Right atrium auricular region (tissue), 2 donors: ENCODE measurements at places on chromosomes 7 and 10. TPM values are rescaled to one million over a fixed set of nuclear protein-coding genes. Genes with fewer than 3 reads are reported as not detected.

- no peak overlapping the region for H3K4me3 ChIP-seq
- no peaks in the 10 kb centered on the region for H3K4me1 ChIP-seq
- DNase-seq, result no peak
- H3K27ac ChIP-seq, result no peak overlapping the region
- H3K27me3 ChIP-seq, result no peaks in the 10 kb centered on the region
These were observed 56.2 kb downstream of the CUL1 start for GRCh38 chr7:148754912-148755311.

DNA sequence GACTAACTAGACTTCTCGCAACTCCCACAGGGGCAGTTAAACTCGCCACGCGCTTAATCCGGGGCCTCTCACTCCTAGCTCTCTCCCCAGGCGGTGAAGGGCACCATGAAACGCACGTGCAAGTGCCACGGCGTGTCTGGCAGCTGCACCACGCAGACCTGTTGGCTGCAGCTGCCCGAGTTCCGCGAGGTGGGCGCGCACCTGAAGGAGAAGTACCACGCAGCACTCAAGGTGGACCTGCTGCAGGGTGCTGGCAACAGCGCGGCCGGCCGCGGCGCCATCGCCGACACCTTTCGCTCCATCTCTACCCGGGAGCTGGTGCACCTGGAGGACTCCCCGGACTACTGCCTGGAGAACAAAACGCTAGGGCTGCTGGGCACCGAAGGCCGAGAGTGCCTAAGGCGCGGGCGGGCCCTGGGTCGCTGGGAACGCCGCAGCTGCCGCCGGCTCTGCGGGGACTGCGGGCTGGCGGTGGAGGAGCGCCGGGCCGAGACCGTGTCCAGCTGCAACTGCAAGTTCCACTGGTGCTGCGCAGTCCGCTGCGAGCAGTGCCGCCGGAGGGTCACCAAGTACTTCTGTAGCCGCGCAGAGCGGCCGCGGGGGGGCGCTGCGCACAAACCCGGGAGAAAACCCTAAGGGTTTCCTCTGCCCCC, 19.5 kb downstream of the WNT8B start:
- no peaks in the 10 kb centered on the region for H3K27me3 ChIP-seq
- H3K36me3 ChIP-seq, result peaks cover 6% of the 10 kb centered on the region
- DNase-seq, result peak; percentile 62

DNA sequence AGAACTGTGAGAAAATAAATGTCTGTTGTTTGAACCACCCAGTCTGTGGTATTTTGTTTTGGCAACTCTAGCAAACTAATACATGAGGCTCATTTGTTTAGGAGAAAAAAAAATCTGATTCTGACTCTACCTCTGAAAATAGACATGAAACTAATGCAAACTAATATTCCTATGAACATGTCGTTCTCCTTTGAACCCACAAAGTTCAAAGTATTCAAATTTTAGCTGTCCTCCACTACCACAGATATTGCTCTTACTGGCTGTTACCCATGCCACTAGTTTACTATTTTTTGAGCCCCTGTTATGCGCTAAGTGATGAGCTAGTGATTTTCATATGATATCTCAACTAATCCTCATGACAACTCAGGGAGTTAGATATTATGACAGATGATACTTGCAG, 58.8 kb upstream of the ZNF804B start:
- H3K27me3 ChIP-seq, result no peaks in the 10 kb centered on the region
- no peaks in the 10 kb centered on the region for H3K36me3 ChIP-seq
- H3K4me3 ChIP-seq, result no peak overlapping the region
- no peak for DNase-seq
- H3K4me1 ChIP-seq, result no peaks in the 10 kb centered on the region

- no peak overlapping the region for H3K4me3 ChIP-seq
- H3K27ac ChIP-seq, result peak overlapping the region; percentile 97
- H3K27me3 ChIP-seq, result no peaks in the 10 kb centered on the region
- H3K36me3 ChIP-seq, result no peaks in the 10 kb centered on the region
- peaks cover 86% of the 10 kb centered on the region for H3K4me1 ChIP-seq
These were observed 6.0 kb downstream of the ZMIZ1 start for GRCh38 chr10:79074732-79075131.

DNA sequence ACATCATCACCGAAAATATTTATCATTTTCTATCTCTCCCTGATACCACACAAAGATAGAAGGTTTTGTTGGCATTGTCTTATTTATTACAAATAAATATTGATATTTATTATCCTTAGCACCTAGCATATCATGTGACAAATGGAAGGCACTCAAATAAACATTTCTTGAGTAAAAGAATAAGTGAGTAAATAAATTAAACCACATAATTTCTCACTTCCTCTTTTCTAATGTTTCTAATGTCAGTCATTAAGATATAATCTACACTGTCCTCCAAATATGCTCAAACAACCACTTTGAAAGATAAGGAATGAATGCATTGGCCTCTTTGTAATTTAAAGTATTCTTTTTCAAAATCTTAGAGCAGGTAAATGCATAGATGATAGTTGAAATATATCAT, 1027.8 kb upstream of the LRRTM3 start:
- H3K4me1 ChIP-seq, result no peaks in the 10 kb centered on the region
- DNase-seq, result no peak

GRCh38 chr10:43610636-43611035, 4.4 kb downstream of the ZNF485 start:
- no peaks in the 10 kb centered on the region for H3K27me3 ChIP-seq
- no peaks in the 10 kb centered on the region for H3K4me1 ChIP-seq
- peaks cover 18% of the 10 kb centered on the region for H3K36me3 ChIP-seq
- no peak overlapping the region for H3K4me3 ChIP-seq
- DNase-seq, result no peak
- H3K27ac ChIP-seq, result no peak overlapping the region

- no peak for DNase-seq
- H3K27ac ChIP-seq, result no peak overlapping the region
- no peak overlapping the region for H3K4me3 ChIP-seq
These were observed 154.4 kb upstream of the NPY start for GRCh38 chr7:24129597-24129996.

GRCh38 chr7:84040355-84040754, 154.2 kb downstream of the SEMA3A start:
- H3K27ac ChIP-seq, result no peak overlapping the region
- no peaks in the 10 kb centered on the region for H3K36me3 ChIP-seq
- no peaks in the 10 kb centered on the region for H3K4me1 ChIP-seq
- no peaks in the 10 kb centered on the region for H3K27me3 ChIP-seq
- no peak for DNase-seq

GRCh38 chr7:121331574-121331973, 2.8 kb downstream of the WNT16 start:
- DNase-seq, result no peak
- H3K27me3 ChIP-seq, result peaks cover 18% of the 10 kb centered on the region
- H3K27ac ChIP-seq, result no peak overlapping the region
- no peaks in the 10 kb centered on the region for H3K36me3 ChIP-seq

DNA sequence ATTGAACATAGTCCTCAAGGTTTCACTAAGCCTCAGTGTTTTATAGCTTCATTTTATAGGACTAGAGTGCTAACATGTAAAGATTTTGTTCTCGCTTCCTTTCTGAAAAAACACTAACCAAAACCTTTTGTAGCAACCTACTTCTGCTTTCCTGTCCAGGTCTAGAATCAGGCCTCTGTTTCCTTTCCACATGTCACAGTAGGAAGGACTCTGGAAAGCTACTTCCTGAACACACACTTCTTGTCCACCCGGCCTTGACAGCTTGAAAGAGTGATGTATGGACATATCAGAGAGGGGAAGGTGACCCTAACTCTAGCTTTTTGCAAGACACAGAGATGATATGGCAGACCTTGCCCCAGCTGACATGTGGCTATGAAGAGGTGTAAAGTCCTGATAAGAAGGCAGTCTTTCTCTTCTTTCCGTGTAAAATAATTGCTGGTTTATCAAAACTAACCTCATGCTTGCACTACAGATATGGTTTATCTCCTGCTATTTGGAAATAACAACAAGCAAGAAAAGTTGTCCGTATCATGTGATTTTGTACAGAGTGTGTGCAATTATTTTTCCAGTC, 175.4 kb downstream of the SKAP2 start:
- DNase-seq, result no peak
- no peaks in the 10 kb centered on the region for H3K27me3 ChIP-seq
- no peak overlapping the region for H3K4me3 ChIP-seq

GRCh38 chr7:6705959-6706665, 635 bp downstream of the ZNF12 start:
- H3K4me3 ChIP-seq, result peak overlapping the region; percentile 95
- H3K27me3 ChIP-seq, result no peaks in the 10 kb centered on the region
- H3K27ac ChIP-seq, result peak overlapping the region; percentile 88
- peaks cover 28% of the 10 kb centered on the region for H3K4me1 ChIP-seq
- H3K36me3 ChIP-seq, result peaks cover 15% of the 10 kb centered on the region

DNA sequence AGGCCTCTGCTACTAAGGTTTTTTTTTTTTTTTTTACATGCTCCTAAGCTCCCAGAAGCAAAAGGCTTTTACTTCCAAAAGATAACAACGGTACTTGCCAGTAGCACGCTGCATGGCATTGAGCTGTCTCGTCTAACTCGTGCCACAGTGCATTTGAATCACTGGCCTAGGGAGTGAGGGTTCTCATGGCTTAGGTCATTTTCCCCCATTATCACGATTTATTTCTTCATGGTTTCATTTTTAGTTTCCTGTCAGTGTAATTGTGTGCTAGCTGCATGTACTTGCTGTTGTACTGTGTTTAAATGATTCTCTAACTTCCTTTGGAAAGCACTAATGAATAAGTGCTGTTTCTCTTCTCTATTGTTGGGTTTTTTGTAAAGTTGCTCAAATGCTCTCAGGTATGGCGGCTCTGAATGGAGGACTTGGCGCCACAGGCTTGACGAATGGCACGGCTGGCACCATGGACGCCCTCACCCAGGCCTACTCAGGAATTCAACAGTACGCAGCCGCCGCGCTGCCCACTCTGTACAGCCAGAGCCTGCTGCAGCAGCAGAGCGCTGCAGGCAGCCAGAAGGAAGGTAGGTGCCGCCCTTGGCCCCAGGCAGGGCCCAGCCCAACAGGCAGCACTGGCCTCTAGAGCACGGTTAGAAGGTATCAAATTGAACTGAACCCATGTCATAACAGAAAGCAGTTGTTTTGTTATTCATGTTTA, 290.5 kb downstream of the USP6NL start:
- H3K27ac ChIP-seq, result no peak overlapping the region
- peaks cover 67% of the 10 kb centered on the region for H3K36me3 ChIP-seq
- no peak overlapping the region for H3K4me3 ChIP-seq
- DNase-seq, result no peak
- H3K27me3 ChIP-seq, result no peaks in the 10 kb centered on the region
- H3K4me1 ChIP-seq, result no peaks in the 10 kb centered on the region

- H3K4me3 ChIP-seq, result no peak overlapping the region
- H3K27ac ChIP-seq, result no peak overlapping the region
- H3K36me3 ChIP-seq, result no peaks in the 10 kb centered on the region
- no peaks in the 10 kb centered on the region for H3K4me1 ChIP-seq
These were observed 53.4 kb upstream of the PCDH15 start for GRCh38 chr10:54854389-54854788.

- H3K36me3 ChIP-seq, result no peaks in the 10 kb centered on the region
- H3K27me3 ChIP-seq, result no peaks in the 10 kb centered on the region
- no peak for DNase-seq
- H3K27ac ChIP-seq, result no peak overlapping the region
- no peak overlapping the region for H3K4me3 ChIP-seq
These were observed 205.2 kb downstream of the GRM8 start for GRCh38 chr7:127047521-127047920.

- peak overlapping the region; percentile 98 for H3K27ac ChIP-seq
- DNase-seq, result no peak
- peak overlapping the region; percentile 90 for H3K4me3 ChIP-seq
- no peaks in the 10 kb centered on the region for H3K27me3 ChIP-seq
- H3K4me1 ChIP-seq, result peaks cover 27% of the 10 kb centered on the region
- H3K36me3 ChIP-seq, result peaks cover 9% of the 10 kb centered on the region
These were observed 2.1 kb downstream of the CAV2 start for GRCh38 chr7:116501425-116502167.

- no peaks in the 10 kb centered on the region for H3K4me1 ChIP-seq
- H3K27ac ChIP-seq, result no peak overlapping the region
- no peaks in the 10 kb centered on the region for H3K36me3 ChIP-seq
- no peaks in the 10 kb centered on the region for H3K27me3 ChIP-seq
- H3K4me3 ChIP-seq, result no peak overlapping the region
These were observed 886.1 kb downstream of the SORCS1 start for GRCh38 chr10:106278383-106278782.

DNA sequence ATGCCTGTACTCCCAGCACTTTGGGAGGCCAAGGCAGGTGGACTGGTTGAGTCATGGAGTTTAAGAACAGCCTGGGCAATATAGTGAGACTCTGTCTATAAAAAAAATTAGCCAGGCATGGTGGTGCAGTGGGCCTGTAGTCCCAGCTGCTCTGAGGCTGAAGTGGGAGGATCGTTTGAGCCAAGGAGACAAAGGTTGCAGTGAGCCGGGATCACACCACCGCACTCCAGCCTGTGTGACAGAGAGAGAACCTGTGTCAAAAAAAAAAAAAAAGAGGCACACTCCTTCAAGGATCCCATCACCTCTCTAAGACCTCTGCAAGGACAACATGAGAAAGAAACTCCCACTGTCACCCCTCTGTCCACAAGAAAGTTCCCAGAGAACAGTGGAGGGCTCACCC, 4.4 kb downstream of the NAT16 start:
- no peak overlapping the region for H3K4me3 ChIP-seq
- H3K36me3 ChIP-seq, result no peaks in the 10 kb centered on the region
- DNase-seq, result no peak
- peaks cover 46% of the 10 kb centered on the region for H3K4me1 ChIP-seq
- peaks cover 60% of the 10 kb centered on the region for H3K27me3 ChIP-seq

DNA sequence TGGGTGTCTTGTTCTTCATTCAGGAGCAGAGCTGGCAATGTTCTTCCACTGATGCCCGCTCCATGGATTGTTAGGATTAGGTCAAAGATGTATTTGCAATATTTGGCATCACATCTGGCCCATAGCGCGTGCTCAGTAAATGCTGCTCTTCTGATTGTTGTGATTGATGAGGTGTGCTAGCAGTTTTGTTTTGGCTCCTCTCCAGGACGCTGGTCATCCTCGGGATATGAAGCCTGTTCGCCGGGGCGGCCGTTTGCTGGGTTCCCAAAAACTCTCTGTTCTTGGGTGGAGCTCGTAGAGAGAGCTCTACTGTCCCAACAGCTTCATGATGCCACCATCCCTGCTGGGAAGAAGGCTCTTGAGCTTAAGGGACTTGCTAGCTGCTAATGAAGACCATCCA, 96.9 kb downstream of the XRCC2 start:
- H3K4me3 ChIP-seq, result no peak overlapping the region
- no peaks in the 10 kb centered on the region for H3K36me3 ChIP-seq
- H3K27me3 ChIP-seq, result no peaks in the 10 kb centered on the region
- H3K27ac ChIP-seq, result no peak overlapping the region
- H3K4me1 ChIP-seq, result no peaks in the 10 kb centered on the region
- no peak for DNase-seq

DNA sequence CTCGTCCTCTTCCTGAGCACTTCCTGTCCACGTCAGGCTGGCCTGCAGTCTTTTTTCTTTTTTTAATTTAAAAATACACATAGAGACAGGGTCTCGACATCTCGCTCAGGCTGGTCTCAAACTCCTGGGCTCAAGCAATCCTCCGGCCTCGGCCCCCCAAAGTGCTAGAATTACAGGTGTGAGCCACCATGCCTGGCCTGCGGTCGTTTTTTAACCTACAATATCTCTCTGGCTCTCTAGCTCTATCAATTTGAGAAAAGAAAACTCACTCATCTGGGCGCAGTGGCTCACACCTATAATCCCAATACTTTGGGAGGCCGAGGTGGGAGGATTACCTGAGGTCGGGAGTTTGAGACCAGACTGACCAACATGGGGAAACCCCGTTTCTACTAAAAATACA, 4.0 kb upstream of the OAT start:
- H3K27ac ChIP-seq, result no peak overlapping the region
- H3K4me1 ChIP-seq, result peaks cover 4% of the 10 kb centered on the region
- H3K36me3 ChIP-seq, result no peaks in the 10 kb centered on the region
- H3K27me3 ChIP-seq, result no peaks in the 10 kb centered on the region
- DNase-seq, result no peak
- H3K4me3 ChIP-seq, result no peak overlapping the region

Gene GPRIN2
- total RNA-seq, result 0.26 TPM

Gene ELFN1
- 6.5 TPM for total RNA-seq

Gene FGFBP3
- total RNA-seq, result 0.31 TPM

Gene SLC13A1
- total RNA-seq, result not detected

Gene ZNF485
- total RNA-seq, result 1.1 TPM

Gene UBTD1
- 30.7 TPM for total RNA-seq
